ENCODE measurements at places on chromosomes 1 and 21.

DNA sequence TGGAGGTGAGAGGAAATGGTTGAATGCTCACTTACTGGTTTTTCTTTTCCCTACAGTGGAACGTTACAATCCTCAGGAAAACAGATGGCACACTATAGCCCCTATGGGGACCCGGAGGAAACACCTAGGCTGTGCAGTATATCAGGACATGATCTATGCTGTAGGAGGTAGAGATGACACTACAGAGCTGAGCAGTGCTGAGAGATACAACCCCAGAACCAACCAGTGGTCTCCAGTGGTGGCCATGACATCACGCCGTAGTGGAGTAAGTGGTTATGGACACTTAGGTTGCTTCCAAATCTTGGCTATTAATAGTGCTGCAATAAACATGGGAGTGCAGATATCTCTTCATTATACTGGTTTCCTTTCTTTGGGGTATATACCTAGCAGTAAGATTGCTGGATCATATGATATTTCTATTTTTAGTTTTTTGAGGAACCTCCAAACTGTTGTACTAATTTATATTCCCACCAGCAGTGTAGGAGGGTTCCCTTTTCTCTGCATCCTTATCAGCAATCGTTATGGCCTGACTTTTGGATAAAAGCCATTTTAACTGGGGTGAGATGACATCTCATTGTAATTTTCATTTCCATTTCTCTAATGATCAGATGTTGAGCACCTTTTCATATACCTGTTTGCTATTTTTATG, 48.8 kb upstream of the DARS2 start:
- no peak for DNase-seq

- DNase-seq: peak; percentile 92
These were observed at the start of gene ZBTB37 for GRCh38 chr1:173868266-173869020. TSS of gene ZBTB37 (plus strand) at chr1:173868380. CDS start at chr1:173870226, 1,846 bp downstream.

GRCh38 chr1:27218736-27219135, 15.7 kb upstream of the WDTC1 start:
- DNase-seq: no peak

GRCh38 chr1:154940651-154941194, 4.2 kb upstream of the PMVK start:
- DNase-seq: no peak

GRCh38 chr21:25234857-25235801, 372.2 kb downstream of the MRPL39 start:
- no peak for DNase-seq

DNA sequence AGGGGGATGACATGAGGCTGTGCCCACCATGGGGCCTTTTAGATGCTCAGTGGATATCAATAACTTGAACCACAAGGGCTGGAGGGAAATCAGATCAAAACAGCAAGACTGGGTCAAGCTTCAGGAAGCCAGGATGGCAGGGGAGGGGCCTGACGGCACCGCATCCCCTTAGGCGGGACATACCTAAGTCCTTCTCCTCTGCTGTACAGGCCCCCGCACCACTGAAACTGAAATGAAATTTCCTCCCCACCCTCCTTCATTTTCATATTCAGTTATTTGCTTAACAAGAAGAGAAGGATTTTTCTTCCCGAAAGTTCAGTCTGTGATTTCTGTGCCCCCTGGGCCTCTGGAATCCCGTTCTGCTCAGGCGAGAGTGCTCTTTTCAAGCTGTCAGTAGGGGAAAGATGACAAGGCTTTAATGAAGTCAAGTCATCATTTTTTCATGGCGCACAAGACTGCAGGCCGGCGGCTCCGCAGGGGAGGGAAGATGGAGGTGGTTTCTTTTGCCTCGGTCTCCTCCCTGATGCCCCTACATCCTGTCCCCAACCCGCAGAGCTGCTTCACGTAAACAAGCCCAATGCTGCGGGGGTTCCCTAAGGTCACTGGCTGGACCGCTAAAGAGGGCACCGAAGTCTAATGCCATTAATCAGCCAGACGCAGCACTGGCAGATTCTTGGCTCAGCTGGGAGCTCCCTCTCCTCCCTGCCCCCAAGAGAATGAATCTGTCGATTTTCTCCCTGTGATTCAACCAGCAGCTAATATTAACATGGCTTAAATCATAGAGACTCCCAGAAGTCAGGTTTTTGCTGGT, 264.8 kb downstream of the C1orf94 start:
- no peak for DNase-seq

GRCh38 chr1:229170778-229171505, 100.0 kb upstream of the RAB4A start:
- no peak for DNase-seq

- no peak for DNase-seq
These were observed 33.1 kb downstream of the NFIA start for GRCh38 chr1:61115436-61115835.

GRCh38 chr1:24688621-24689195, 45.6 kb downstream of the SRRM1 start:
- peak; percentile 28 for DNase-seq

- DNase-seq: no peak
These were observed 109.1 kb downstream of the SLC45A1 start for GRCh38 chr1:8426996-8427395.

- no peak for DNase-seq
These were observed 31.7 kb downstream of the SLC37A1 start for GRCh38 chr21:42545317-42545716.

DNA sequence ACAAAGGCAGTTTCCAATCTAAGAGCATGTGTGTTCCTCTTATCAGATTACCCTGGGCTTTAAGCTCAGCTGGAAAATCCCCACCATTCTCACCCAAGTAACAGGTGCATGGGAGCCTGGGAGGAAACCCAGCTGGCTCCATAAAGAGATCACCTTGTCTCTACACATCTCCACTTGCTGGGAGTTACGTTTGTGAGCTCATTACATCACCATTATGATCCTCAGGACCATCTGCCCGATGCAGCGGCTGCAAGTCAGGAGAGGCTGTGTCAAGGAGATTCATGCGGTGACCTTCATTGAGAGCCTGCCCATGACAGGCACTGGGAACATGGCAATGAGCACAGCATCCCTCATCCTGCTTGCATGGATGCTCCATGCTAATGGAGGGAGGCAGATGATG, 618.0 kb downstream of the NPHP4 start:
- DNase-seq: no peak

- DNase-seq: no peak
These were observed 7.0 kb upstream of the MMEL1 start for GRCh38 chr1:2639607-2640521.

GRCh38 chr1:68917456-68917855, 420.6 kb upstream of the DEPDC1 start:
- DNase-seq: no peak

- no peak for DNase-seq
These were observed 62.7 kb upstream of the LAPTM5 start for GRCh38 chr1:30820299-30820698.

DNA sequence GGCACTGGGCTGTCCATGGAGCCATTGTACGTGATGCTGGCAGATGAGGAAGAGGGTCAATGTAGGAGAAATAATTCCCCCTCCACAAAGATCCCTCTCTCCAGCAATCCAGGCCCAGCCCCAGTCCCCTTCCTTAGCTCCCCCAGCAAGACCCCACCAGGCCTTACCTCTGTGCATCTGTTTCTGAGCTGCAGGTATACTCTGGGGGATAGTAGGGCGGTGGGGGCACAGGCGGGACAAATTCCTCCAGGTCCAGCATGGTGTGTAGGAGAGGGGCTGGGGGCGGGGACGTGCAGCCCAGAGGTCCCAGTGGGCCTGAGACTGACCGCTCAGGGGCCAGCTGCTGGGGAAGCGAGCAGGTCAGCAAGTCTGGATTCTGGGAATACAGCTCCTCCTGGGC, 3.7 kb downstream of the ENTREP3 start:
- no peak for DNase-seq

- DNase-seq: no peak
These were observed 7.9 kb upstream of the BACE2 start for GRCh38 chr21:41160036-41160435.

DNA sequence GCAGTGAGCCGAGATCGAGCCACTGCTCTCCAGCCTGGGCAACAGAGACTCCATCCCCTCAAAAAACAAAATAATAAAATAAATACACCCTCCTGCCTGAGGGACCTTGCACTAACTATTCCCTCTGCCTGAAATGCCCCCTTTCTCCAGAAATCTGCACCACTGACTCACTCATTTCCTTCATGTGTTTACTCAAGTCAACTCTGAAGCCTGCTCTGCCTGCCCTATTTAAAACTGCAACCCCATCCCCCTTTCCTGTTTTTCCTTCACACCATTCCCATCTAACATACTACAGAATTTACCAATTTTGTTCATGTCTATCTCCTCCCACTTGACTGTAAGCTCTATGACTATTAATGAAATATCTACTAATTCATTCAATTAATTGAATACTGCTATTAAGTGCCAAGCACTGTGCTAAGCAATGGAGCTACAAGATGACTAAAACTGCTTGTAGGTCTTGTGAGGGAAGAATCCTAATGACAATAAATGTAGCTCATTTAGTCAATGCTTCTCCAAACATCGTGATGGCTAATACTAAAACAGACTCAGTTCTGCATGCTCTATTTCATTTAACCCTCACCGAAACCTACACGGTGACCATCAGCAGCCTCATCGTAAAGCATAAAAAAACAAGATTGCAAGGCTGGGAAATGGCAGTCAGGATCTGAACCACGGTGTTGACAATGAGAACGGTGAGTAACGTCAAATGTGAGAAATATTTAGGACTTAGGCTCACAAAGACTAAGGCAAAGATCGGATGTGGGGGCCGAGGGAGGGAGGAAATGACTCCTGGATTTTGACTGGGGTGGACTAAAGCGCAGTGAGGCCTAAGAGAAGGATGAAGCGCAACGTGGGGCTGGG, 749 bp upstream of the TMEM39B start:
- DNase-seq: no peak

GRCh38 chr1:153877112-153877511, 45.7 kb downstream of the GATAD2B start:
- DNase-seq: no peak

- no peak for DNase-seq
These were observed 42.0 kb upstream of the PALMD start for GRCh38 chr1:99603699-99604560.

- DNase-seq: no peak
These were observed 50.2 kb downstream of the MAB21L3 start for GRCh38 chr1:116161390-116161789.

DNA sequence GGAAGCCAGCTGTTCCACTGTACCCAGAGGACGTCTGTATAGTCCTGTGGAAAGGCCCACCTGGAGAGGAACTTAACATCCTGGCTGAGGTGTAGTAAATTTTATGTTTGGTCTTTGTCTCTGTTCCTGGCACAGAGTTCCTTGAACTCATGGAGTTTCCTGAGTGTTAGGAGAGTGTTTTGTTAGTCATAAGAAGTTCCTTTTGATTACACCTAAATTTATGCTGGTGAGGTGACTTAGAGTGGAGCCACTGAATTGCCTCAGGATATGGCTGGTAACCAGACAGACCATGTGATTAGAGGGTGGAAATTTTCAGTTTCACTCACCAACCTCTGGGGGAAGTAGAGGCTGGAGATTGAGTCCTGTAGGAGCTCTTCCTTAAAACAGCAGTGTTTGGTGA, 57.9 kb downstream of the RASAL2 start:
- no peak for DNase-seq

DNA sequence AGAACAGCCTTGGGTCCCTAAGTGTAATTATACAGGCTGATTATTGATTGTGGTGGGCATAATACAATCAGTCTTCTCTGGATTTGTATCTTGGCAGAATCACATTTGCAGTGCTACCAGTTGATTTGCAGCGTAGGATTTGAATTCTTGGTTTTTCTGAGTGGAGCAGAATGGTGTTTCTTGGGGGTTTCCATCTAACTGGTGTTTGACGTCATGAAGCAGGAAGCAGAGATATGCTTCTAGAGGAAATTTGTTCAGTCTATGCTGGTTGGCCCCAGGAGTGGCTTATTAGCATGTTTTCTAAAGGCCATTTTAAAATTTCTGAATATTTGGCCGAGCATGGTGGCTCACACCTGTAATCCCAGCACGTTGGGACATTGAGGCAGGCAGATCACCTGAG, 3.4 kb downstream of the CTTNBP2NL start:
- DNase-seq: no peak

DNA sequence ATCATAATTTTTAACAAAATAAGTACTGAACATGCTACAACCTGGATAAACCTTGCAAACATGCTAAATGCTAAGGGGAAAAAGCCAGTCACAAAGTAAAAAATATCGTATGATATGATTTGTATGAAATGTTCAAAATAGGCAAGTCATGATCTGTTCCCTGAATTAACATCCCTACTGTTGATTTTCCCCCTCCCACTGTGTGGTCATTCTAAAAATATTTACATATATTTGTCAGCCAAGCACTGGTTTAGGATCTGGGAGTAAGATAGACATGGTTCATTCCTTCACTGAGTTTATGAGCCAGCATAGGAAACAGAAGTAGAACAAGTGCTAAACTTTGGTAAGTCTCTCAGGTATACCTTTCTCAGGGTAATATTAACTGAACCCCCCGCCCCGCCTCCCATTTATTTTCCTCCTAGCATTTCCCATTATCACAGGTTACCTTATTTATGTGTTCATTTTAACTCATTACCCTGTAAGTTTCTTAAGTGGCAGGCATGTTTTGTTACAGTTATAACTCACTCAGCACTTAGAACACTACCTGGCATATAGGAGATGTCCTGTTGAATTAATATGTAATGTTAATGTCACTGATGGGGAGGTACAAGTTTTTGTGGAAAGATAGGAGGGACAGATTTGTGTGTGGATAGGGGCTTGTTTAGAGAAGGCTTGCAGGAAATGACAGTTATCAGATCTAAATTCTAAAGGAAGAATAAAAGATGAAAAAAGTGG, 12.3 kb downstream of the UQCRH start:
- no peak for DNase-seq

DNA sequence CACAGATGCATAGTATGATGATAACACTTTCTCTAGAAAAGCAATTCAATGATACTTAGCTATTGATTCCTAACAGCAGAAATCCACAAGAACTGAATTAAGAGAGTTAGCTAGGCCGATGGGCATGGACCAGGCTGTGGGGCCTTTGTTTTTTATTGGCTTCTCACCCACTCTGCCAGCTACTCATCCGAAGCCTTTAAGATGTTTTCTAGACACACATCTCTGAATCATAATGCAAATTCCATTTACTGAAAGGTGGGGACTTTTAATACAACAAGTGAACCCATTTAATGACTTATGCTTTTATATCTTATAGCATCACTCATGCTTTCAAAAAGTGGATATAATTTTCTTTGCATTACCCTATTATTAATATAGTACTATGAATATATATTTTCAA, 170.2 kb downstream of the RUNX1 start:
- no peak for DNase-seq
